ENCODE measurements at places on chromosomes 2 and 18.
A peak's percentile ranks its signal among the peaks of the same experiment; 100 is the strongest.

GRCh38 chr2:122643725-122644329, 888.4 kb downstream of the TSN start:
- no peak for DNase-seq

DNA sequence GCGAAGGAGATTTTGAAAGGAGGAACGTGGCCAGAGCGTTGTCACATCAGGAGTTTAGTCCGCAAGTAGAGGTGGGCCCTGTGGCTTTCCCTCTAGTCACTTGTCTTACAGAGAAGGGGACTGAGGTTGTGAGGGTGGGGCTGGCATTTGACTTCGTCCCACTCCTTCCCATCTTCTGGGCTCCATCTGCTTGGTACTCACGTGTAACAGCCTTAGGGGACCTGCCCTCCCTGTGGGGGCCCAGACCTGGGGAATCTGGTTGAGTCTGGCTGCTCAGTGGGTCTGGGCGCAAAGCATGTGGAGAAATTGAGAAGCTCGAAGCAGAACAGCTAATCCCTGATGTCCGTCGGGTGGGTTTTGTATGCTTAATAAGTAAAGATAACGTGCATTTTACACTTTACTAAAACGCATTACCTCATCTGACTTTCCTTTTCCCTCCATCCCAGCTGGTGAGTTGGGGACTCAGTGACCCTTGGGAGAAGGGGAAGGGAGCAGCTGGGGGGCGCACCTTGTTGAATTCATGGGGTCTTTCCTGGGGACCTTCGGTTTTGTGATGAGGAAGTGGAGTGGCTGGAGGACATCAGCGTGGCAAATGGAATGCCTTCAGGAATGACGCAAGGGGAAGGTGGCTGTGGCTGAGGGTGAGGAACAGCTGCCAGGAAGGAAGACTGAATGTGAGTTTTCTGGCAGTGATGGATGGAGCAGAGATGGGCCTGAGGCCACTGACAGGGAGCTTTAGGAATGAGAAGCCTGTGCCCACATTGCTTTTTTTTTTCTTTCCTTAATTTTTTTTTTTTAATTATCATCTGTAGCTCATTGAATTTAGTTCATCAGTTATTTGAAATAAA, 44.8 kb downstream of the ASAP2 start:
- DNase-seq = no peak

DNA sequence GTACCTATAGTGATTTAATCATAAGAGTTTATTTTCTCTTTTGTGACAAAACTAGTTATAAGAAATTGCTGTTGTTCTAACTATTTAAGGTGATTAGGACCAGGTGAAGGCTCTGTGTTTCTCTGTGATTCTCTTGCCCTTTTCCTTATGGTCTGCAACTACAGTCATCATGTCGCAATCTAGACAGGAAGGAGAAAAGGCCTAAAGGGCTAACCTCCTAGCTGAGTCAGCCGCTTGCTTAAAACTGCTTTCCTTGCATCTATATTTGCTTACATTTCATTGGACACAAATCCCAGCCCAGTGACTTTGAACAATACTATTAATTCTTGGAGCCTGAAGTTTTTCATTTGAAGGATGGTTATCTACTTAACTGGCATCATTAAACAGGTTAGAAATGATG, 93.1 kb downstream of the PIK3C3 start:
- DNase-seq = no peak

GRCh38 chr2:233129351-233129978, 69.3 kb downstream of the INPP5D start:
- peak; percentile 22 for DNase-seq

DNA sequence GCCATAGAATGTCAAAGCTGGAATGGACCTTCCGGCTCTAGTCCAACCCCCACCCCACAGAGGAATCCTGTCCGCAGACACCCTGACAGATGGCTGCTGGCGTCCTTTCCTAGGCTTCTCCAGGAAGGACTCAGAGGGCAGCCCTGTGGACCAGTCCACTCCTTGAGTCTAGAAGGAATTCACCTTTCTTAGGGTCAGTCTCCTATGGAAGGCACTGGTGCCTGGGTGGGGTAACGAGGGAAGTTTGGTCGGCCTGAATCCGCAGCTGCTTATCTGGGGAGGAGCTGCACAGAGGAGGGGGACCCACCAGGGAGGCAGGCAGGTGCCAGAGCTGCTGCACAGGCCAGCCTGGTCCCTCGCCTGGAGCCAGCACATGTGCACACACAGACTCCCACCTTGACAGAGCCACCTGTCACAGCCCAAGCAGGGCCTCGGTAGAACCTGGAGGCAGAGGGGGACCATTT, 2.5 kb downstream of the DNMT3A start:
- no peak for DNase-seq

GRCh38 chr2:145600811-145601210, 1080.9 kb upstream of the ZEB2 start:
- DNase-seq = no peak

DNA sequence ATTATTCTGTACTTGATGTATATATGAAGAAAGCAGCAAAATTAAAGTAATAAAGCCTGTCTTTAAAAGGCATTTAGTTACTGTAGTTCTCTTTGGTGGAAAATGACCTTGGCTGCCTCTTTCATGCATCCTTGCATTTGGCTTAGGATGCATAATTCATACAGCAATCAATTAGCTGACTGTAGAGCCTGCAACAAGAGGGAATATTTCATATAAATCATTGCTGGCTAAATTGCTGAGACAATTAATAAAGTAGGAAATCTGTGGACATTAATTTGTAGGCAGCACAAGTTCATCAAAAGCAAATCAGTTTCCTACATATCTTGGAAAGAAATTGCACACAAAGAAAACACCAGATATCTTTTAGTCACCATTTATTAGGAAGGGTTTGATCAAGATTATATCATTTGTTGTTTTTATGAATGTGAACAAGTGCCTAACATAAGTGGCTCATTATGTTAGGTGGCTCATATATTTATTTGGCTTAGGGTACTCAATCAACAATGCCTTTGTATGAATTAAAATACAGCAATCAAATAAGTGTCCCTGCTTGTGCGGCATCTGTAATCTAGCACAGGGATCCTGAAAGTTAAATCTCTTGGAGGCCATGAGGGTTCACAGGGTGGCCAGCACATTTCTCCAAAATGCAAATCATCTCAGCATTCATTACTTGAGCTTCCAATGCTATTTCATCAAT, 220.4 kb upstream of the SPOPL start:
- DNase-seq = no peak

DNA sequence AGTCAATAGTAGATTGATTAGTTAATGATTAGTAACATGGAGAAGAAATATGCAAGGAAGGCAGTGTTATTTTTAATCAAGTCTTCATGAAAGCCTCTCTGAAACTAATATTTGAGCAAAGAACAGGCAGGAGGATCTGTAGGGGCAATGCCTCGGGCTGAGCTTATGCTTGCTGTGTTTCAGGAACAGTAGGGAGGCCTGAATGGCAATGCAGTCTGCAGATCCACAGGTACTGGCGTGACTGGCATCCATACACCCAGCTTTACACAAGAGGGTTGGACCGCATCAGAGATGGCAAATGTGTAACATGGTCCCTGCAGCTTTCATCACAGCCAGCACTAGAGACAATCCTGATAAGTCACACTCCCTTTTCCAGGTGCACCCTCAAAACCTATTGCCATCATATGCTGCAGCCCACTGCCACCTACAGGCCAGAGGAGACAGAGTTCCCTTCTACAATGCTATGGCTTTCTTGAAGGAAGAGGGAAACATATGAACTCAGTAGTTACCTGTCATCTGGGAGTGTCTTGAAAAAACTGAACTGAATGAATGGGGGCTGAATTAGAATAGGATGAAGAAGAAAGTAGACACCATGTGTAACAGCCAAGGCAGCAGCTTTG, 582.4 kb upstream of the RAB6C start:
- DNase-seq = no peak

DNA sequence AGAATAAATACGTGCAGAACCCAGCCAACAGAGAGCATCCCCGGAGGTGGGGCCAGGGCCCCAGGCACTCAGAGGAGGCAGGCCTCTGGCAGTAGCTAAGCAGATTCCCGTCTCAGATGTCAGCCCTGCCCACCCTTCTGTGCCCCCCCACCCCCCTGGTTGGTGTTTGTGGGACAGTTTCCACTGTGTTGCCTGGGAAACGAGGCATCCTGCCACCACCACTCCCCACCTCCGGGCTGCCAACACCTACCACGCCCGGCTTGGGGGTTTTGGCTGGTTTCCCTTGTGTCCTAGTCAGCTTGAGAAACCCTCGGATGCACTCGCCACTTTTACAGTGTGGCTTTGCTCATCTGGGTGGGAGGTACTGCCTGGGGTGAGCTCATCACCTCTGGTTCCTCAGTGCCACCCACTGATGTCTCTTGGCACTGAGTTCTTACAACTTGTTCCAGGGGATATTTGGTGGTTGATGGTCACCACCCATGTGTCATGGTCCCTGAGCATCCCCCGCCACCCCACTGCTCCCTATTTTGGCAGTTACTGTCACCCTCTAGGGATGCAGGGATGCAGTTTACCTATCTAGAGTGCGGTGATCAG, 72.4 kb upstream of the YWHAQ start:
- no peak for DNase-seq

DNA sequence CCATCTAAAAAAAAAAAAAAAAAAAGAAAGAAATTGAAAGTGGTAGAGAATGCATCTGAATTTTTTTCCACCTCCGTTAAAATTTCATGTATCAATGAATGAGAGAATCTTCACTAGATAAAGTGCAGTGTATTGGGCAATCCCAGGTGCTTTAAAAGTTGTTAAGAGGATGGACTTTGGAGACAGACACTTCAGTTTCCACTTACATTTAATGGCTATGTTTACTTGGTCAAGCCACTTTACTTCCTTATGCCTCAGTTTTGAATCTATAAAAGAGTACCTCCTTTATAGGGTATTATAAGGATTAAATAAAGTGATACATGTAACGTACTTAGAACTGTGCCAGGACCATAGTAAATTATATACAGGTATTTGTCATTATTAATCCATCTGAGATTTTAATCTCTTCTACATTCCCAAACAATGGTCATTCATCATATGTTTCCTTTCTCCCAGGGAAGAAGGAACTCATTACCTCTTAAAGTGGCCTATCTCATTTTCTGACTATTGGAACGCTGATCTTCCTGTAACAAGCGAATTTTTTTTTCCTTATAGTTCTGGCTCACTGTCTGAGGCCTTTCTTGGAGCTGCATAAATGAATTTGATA, 29.1 kb upstream of the TANK start:
- no peak for DNase-seq

DNA sequence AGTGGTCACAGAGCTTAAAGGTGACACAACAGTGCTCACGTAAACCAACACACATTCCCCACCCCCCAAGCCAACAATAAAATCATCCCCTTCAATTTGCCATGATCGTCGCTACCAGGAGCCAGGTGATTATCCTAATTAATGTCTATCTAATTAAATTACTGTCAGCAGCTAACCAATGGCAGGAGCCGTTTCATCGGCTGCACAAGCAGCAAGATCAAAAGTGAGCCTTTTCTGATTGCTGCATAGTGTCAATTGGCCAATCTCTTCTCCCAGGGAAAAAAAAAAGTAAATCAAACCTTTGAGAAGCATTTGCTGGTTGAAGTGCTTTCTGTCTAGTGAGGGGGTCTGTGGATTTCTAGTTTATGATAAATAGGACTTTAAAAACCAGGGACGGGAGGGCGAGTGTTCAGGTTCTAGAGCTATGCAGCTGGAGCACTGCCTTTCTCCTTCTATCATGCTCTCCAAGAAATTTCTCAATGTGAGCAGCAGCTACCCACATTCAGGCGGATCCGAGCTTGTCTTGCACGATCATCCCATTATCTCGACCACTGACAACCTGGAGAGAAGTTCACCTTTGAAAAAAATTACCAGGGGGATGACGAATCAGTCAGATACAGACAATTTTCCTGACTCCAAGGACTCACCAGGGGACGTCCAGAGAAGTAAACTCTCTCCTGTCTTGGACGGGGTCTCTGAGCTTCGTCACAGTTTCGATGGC, at the start of gene TBR1:
TBR1 (plus strand) TSS at position 311 of the 721 bp plus-strand sequence; CDS start at position 425, 114 bp downstream.
- DNase-seq = peak; percentile 6

DNA sequence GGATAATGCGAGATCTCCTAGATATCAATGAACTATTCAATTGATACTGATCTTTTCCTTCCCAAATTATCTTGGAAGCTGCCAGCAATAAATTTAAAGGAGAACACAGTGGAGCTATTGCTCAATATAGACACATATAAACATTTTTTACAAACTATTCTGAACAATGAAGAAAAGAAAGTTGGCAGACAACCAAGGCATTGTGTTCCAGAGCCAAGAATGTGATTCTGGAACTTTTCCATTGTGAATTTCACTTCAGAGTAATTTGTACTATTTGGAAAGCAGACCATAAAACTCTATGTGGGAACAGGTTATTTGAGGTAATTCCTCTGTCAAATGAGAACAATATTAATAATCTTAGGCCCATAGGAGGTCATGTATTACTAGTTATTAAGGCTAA, 588.2 kb downstream of the IRS1 start:
- DNase-seq = no peak

DNA sequence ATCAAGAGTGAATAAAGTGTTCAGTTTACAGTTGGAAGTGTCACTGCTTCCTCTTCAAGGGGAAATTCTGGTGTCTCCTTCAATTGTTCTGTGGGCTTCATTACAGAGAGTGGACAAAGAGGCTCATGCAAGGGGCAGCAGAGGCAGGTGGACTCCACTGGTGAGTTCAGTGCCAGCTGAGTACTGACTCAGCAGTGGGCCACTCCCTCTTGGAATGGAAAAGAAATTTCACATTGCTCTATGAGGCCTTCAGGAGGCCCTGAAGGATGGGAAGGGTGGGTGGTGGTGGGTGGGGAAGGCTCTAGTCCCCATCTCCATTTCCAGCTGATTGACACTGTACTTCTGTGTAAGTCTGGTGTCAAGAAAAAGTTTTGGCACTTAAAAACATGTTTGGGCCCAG, 66.4 kb downstream of the PRELID3A start:
- DNase-seq = no peak

- DNase-seq = no peak
Measured at GRCh38 chr2:65373365-65373918, 59.0 kb downstream of the SPRED2 start.
